Activated T-cell treated with anti-CD3 and anti-CD28 coated beads, Interleukin-2, amount 50 U/mL, for 1 hour (primary cell): ENCODE measurements at places on chromosomes 6 and 20.
A peak's percentile ranks its signal among the peaks of the same experiment; 100 is the strongest.

GRCh38 chr6:45706319-45706718 lies 309.3 kb downstream of the CLIC5 start:
- no peak for DNase-seq

DNA sequence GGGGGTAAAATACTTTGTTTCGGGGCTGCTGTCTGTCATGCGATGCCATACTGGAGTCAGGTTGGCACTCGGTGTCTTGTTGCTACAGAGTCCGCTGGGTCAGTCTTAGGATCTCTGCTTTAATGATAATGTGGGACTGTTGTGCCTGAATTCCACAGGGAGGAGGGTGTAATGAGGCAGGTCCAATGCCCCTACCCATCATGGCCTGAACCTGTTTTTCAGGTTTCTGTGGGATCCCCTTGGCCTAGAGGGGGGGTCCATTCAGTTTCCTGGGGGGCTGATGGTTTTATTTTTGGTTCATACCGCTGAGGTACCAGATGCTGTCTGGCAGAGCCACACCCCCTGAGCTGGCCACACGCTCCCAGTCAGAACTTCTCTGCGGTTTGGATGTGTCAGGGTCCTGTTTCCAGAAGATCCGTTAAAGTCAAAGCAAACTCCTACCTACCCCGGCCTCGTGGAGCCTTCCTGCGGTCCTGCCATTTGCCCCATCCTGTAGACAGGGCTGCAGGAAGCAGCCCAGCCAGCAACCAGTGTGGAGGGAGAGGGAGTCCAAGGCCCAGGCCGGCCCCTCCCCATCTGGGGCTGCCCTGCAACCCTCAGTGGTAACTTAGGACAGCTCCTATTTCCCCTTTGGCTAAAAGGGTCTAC lies 69.7 kb downstream of the TCP11 start:
- no peak for DNase-seq

- DNase-seq = no peak
Measured at GRCh38 chr6:44094403-44095242, 32.6 kb downstream of the MRPL14 start.

GRCh38 chr6:161038229-161039031 lies 46.9 kb downstream of the MAP3K4 start:
- DNase-seq = no peak

GRCh38 chr20:9015984-9016324 lies 52.9 kb upstream of the PLCB4 start:
- no peak for DNase-seq

DNA sequence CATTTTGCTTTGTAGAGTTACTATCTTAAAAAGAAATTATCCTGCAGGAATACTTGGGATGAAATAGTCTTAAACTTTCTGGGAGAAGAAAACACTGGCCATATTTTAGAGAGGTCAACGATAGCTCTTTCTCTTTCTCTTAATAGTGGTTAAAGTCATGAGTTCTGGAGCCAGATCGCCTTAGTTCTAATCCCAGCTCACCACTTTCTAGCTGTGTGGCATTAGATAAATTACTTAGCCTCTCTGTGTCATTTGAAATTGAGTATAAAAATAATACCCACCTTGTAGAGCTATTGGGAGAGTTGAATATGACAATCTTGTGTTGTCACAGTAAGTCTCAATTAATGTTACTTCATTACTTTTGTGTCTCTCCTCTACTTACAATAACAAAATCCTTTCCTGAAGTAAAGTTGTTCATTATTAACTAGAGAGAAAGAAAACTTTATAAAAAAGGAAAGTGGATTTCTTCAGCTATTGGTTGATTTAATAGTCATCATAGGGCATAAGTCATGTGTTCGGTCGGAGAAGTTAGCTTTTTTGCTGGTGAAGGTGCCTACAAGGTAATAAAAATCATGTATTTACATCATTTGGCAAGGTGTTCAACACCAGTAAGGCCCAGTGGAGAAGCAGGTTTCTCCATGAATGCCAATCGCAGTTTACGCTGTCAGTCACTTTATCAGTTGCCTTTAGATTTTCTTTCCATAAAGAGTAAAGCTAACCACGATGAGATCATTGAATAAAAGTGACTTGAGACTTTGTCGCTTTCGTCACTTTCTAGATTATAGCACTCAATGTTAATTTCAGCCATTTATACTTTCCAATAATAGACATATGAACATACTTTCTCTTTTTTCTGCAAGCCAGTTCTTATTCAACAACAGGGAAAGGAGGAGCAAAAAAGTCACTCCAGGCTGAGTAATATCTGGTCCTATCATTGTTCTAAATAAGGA lies 2.0 kb downstream of the NEDD9 start:
- DNase-seq = no peak

- DNase-seq = no peak
Measured at GRCh38 chr6:132143258-132143657, 192.1 kb upstream of the CCN2 start.

DNA sequence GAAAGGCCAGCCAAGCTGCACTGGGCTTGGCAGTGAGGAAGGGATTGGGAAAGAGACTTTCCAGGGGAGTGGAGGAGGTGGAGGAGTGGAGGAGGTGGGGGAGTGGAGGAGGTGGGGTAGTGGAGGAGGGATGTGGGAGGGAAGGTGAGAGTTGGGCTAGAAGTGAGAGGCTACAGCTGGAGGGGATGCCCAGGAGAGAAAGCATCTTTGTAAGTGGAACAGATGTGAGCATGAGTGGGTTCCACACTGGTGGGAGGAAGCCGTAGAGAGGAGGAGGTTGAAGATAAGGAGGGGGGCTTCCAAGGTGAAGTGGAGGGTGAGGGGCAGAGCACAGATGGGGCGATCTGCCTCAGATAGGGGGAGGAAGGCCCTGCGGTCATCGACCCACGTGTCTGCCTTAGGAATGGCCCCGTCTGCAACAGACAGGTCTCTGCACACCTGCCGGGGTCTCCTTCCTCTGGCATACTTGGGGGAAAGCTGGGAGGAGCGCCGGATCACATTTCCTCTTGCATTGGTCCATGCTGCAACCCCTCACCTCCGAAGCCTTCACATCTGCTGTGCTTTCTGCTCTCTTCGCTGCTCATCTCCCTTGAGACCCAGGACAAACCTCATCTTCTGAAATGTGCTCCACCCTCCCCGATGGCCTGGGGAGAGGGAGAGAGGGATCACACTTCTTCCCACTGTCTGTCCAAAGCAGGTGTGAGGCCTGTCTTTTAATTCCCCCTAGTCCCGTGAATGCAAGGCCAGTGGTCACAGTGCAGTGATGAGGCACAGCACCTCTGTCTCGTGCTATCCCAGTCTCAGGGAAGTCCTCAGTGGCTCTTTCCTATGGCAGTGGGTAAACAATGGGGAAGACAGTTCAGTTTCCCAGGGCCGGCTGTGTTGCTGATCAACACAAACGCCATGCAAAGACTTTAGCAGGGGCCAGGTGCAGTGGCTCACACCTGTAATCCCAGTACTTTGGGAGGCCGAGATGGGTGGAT lies 48.6 kb upstream of the SNX9 start:
- no peak for DNase-seq

- no peak for DNase-seq
Measured at GRCh38 chr6:124927806-124928205, 34.4 kb upstream of the RNF217 start.

DNA sequence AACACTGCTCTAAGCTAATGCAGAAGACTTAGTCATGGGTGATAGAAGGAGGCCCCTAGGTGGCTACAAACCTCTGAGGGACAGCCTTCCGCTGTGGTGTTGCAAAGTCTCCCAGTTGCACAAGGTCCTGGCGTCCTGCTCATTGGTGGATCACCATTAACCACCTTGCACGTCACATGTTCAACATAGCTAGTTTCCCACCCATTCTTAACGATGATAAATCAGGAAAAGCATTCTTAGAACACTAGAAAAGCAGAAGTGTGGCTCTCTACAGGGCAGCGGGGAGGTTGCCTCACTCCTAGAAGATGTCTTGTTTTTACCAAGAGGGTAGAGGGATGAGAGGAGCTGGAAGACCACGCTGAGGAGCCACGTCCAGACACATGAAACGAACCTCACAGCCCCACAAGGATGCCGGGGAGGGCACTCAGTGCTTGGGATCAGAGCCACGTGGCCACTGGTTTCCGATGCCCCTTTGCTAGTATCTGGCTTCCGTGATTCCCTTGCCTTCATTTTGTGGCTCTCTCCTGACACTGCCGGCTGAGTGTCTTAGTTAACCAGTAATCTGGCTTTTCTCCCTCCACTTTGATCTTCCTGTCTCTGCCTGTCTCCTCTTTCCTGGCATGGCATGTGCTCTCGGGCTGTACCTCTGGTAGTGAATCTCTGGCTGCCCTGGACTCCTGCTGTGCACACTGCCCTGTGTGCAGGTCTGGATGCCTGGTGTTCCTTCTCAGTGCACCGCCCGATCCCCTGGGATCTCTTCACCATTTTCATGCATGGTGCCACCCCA lies 91.4 kb upstream of the NEDD9 start:
- DNase-seq = no peak

- no peak for DNase-seq
Measured at GRCh38 chr6:31663961-31664789, 622 bp downstream of the GPANK1 start.

DNA sequence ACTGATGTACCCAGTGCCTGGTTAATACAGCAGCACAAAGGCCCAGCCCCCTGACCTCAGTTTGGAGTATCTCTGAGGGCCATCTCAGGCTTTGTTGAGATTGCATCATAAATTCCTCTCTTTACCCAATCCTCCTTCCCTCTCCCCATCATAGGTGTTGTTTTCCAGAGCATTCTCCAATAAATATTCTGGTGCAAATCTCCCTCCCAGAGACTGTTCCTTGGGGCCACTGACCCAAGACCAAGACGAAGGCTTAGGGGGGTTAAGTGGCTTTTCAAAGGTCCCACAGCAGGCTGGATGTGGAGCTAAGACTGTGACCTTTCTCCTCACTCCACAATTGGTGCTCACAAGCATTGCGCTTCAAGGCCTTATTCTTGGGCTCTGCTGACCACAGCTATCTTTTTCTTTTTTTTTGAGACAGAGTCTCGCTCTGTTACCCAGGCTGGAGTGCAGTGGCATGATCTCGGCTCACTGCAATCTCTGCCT lies 72.4 kb upstream of the ZMYND8 start:
- DNase-seq = no peak

DNA sequence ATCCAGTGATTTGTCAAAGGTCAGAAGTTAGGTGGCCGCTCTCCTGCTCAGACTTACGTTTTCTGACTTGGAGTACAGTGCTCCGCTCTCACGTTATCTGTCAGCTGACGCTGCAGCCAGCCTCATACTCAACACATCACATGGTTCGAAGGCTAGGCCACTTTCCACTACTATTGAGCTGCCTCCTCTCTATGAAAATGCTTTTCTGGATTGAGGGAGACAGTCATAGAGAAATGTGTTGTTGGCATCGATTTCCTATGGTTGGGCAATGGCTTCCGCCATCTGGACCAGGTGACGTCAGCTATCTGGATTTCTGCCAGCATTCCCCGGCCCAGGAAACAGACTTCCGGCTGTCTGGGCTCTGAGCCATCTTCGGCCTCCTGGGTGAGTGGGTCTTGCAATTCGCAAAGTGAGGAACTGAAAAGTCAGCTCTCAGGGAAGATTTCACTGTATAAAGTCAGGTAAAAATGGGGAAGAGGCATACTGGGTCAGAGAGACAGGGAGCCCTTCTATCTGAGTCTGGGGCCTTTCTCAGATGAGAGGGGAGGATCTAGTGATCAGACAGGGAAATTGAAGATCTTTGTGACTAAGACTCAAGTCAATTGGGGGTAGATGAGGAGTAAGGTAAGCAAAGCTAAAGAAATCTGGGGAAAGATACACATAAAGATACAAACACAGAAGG lies 37.5 kb upstream of the IER3 start:
- peak; percentile 36 for DNase-seq

DNA sequence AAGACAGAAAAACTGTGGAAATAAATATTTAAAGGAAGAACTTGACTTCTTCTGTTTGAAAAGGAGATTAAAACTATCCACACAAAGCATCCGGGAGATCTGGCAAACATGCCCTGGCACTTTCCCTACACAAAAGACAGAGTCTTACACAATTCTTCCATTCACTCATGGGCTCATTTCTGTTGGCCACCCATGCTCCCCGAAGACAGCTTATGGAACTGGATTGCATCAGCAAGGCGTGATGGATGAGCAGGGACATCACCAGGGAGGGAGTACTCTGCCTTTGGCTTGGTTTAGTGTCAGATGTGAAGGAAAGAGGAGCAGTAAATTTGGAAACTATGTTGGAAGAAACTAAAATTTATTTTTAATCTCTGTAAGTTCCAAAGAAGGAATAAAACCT lies 379.3 kb downstream of the CD109 start:
- DNase-seq = no peak

GRCh38 chr6:56714273-56714672 lies 71.6 kb upstream of the DST start:
- DNase-seq = no peak

GRCh38 chr6:131210469-131210868 lies 75.2 kb downstream of the AKAP7 start:
- no peak for DNase-seq

DNA sequence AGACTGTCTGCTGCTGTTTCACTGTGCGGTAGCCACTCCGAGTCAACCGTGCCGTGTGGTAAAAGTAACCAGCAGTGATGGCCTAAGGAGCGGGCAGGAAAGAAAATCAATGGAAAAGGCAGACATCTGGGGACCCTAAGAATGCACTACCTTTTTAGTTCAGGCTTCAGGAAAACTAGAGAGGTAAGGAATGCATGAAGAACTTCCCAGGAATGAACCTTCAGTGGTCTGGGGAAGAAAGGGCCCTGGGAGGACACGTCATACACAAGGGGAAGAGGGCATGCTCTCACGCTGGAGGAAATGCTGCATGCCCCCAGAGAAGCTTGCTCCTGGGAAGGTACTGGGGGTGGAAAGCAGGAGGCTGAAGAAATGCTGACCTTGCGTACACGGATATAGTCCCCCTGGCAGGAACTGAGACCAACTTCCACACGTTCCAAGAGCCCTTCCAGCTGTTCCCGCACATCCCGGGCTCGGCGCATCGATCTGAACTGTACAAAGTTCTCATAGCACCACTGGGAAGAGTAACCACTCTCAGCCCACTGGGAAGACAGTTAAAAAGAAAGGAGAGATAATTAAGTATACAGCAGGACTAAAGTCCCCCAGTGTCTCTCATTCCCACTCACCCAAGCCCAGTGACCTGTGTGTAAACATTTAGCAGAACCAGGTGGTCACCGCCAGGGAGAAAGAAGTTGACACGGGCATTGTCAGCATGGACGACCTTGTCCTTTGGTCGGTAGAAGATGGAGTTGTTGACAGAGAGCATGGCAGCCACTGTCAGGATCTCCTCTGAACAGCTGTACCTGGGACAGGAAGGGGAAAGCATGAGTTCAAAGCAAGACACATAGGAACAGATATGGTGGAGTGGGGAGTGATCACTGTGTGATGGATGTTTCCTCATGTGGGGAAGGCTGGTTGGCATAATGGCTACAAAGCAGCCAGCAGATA lies 8.1 kb downstream of the C6orf136 start:
- no peak for DNase-seq
